ENCODE measurements at places on chromosomes 13 and 19.

GRCh38 chr13:34012382-34012781, 194.4 kb downstream of the RFC3 start:
- no peak for DNase-seq

DNA sequence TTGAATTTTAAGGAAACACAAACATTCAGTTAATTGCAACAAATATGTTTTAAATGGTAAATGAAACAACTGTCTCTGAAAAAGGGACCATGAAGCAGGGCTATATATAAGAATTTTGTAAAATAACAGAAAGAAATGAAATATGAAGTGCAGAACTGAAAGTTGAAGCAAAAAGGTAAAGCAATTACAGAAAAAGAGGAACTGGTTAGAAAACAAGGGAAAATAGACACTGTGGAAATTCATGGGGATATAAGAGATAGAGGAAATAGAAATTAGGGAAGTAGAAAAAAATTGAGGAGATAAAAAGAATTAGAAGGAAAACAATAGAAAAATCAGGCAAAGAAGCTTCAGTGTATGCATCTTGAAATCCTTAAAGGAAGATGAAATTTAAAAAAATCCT, 40.0 kb upstream of the TDRD3 start:
- DNase-seq: no peak

DNA sequence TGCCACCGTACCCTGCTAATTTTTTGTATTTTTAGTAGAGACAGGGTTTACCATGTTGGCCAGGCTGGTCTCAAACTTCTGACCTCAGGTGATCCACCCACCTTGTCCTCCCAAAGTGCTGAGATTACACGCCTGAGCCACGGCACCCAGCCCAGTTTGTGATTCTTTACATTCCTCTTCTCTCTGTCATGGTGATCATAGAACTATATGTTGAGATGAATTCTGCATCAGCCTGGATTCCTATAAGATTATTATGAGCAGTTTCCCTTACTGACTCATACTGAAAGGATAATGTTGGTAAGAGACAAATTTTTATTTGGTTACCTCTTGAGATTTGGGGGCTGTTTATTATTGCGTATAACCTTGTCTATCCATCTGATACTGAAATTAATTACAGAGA, 121.5 kb upstream of the CSNK1A1L start:
- peak; percentile 48 for DNase-seq

GRCh38 chr19:13031917-13032623, 36.8 kb downstream of the NFIX start:
- DNase-seq: peak; percentile 85

DNA sequence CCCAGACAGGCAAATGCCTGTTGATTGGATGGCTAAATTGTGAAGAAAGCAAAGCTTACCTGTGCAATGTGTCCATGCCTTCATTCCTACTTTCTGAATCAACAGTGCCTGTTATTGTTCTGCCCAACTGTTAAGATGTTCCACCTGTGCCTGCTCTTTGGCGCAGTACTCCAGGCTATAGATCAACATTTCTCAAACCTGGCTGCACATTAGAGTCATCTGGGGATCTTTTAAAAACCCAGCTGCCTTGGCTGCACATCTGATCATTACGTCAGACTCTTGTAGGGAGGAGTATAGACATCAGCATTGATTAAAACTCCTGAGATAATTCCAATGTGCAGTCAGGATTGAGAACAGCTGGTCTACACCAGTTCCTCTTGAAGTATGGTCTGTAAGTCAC, 16.2 kb upstream of the CPB2 start:
- no peak for DNase-seq

GRCh38 chr13:22014469-22014868, 343.6 kb downstream of the FGF9 start:
- peak; percentile 66 for DNase-seq

DNA sequence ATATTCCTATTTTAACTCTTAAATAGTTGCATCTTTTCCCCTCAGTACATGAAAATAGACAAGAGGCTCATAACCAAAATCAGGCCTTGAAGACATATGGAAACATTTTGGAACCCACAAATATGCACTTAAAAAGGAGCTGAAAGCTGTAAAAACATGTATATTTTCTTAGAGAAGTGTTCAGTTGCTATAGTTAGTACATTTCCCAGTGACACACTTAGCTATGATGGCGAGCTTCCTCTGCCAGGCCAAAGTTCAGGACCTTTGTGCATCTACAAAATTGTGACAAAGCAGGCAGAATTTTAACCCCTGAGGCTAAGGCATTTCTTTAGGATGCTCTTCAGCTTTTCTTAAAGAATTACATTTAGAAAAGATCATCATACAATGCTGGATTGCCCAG, 54.5 kb downstream of the RCBTB2 start:
- DNase-seq: peak; percentile 25

DNA sequence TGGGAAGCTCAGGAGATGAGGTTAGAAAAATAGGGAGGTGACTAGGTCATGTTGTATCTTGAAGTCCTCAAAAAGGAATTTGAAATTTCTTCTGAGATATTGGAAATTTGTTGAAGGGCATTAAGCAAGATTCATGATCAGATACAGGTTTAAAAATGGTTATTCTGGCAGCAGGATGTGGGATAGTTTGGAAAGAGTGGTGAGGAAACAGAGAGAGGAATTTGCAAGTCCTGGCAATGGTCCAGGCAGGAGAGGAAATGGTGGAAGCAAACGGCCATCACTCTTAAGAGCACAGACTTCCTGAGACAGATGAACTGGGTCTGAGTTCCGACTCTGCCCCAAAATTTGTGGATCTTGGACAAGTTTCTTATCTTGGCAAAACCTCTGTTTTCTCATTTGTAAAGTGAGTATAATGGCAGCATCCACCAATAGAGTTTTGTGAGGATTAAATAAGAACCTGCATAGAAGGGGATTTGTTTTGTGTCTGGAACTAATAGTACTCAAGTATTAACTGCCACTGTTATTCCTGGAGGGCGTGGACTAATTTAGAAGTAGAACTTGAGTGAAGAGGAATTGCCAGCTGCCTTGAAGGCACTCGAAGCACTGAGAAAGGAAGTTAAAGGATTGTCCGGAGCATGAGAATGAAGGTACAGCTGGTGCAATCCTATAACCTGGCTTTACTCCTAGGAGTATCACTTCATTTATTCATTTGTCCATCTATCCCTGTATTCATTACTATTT, 99.6 kb downstream of the CCNA1 start:
- no peak for DNase-seq

- no peak for DNase-seq
These were observed 119.1 kb downstream of the PCCA start for GRCh38 chr13:100208002-100208401.

DNA sequence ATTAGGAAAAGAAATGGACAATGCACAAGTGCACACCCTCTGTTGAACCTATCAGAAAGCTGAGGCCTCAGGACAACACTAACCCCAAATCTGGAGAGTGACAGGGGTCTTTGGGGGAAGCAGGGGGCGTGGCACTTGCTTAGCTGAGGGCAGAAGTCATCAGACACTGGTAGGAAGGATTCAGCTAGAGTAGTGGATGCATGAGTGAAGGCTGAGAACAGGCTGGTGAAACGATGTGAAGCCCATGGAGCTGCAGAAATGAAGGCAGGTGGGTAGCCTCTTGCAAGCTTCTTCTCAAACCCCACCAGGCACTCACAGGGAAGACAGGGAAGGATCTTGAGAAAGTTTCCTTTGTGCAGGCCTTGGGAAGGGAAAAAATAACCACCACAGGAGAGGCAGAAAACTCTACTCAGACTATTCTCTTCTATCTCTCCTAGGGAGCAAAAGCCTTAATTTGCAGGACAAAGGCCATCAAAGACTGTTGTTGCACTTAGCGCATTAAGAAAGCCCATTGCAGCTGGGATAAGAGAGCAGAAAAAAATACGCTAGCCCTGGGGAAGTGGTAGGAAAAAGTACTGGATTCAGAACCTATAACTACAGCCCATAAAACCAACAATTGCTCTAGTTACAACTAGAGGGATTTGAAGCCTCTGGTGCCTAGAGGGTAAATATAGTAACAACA, 193.3 kb upstream of the ZNF536 start:
- no peak for DNase-seq

GRCh38 chr19:54189145-54189734, at the start of gene MBOAT7:
Gene MBOAT7, minus strand, starts transcription at chr19:54189580. Its CDS starts 1,072 bp downstream, at chr19:54188508.
- no peak for DNase-seq

DNA sequence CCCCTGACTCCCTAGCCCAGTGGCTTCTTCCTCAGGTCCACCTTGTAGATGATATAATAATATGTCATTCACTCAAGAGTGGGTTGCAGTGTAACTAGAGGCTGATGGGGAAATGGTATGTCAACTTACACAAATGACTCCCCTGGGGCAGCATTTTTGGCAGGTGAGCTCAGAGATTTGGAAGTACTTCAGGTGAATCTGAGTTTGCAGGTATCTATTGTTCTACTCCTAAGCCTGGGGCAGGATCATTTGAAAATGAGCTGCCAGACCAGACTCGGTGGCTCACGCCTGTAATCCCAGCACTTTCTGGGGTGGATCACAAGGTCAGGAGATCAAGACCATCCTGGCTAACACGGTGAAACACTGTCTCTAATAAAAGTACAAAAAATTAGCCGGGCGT, 11.6 kb upstream of the CNMD start:
- DNase-seq: no peak

DNA sequence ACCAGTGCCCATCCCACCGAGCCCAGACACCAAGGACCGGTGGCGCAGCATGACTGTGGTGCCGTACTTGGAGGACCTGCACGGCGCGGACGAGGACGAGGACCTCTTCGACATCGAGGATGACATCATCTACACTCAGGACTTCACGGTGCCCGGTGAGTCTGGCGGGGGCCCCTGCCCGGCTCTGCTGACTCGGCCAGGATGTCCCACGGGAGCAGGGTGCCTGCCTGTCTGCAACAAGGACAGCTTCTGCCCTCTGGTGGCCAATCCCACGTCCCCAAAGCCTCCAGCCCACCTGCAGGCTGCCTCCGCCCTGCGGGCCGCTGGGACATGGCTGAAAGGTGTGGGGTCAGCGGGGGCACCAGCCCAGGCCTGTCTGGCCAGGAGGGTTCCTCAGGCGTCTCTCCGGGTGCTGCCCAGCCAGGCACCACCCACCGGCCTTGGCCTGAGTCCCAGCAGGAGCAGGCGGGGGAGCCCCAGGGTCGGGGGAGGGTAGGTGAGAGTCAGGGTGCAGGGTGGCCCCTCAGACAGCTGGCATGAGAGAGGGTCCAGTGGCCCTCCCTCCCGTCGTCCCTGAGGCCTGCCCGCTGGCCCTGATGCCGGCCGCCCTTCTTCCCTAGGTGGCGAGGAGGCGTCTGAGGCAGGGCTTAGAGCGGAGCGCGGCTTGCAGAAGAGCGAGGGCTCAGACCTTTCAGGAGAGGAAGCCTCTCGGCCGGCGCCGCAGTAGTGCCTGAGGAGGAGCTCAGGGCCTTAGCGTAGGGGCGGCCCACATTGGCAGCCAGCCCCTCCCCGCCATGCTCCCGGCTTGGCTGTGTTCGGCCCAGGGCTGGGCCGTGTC, 14.6 kb downstream of the CBARP start:
- peak; percentile 61 for DNase-seq

GRCh38 chr19:49017666-49018351, 918 bp upstream of the LHB start:
- peak; percentile 83 for DNase-seq

DNA sequence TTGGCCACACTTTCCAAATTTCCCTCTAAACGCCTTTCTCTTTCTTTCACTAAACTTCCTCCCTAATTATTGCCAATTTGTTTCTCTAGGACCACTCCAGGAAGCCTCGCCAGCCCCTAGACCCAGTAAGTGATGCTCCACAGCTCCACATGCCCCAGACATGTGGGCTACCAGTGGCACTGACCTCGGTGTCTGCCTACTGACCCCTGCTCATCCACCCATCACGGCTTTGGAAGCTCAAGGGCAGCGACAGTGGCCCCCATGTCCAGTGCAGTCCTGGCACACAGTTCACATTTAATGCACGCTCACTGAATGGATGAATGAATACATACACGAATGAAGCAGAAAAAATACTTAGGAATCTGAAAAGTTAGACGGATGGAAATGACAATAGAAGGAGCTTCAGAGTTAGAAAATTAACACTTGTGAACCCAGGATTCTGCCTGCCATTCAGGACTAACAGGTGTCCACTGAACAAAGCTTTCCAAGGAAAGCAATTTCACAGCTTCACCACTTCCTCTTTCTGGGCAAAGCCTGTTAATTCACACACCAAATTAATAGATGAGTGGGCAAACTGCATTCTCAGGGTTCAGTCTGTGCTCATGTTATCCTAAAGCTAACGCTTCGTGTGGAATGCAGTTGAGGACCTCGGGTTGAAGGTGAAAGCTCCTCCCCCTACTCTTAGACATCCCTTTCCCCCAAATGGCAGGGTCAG, 50.9 kb downstream of the CCDC70 start:
- no peak for DNase-seq

DNA sequence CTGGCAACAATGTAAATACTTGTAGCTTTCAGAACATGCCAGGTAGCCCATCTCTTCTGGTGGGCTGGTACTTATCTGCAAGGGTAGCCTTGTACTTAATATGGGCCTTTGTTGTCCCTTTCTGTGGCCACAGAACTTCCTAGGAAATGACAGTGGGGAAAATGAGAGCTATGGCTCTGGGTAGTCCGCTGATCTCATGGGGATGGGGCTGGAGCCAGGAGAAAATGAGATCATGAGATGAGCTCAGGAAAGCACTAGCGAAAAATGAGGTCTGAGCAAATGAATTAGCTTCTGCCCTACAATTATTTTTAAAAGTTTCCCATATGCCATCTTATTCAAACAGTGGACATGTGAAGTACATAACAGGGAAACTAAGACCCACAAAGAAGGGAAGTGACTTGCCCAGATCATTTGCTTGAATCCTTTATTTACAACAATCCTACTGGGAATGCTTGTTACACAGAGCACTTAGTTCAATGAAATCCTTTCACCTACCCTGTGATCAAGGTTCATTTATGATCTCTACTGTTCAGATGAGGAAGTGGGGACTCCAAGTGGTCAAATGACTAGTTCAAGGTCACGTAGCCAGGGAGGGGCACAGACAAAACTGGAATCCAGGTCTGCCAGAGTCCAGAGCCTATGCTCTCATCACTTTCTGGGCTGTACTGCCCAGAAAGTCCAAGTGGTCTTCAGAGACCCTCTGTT, 87.1 kb downstream of the PTPRS start:
- DNase-seq: peak; percentile 76

DNA sequence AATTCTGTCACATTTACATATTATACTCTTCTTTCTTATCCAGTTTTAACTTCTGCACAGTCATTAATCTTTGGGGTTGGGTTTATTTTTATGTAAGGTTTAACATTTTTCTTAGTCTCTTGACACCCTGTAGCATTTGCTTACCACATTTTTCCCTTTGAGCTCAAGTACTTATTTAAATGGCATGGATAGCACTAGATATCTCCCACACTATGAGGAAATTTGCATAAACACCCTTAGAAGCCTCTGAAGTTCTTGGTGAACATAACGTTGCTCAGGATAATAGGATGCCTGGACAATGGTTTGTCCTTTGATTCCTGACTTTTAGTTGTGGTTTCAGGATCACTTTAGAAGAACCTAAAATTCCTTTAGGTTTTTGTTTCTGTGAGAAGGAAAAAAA, 338.9 kb downstream of the PCDH17 start:
- no peak for DNase-seq

DNA sequence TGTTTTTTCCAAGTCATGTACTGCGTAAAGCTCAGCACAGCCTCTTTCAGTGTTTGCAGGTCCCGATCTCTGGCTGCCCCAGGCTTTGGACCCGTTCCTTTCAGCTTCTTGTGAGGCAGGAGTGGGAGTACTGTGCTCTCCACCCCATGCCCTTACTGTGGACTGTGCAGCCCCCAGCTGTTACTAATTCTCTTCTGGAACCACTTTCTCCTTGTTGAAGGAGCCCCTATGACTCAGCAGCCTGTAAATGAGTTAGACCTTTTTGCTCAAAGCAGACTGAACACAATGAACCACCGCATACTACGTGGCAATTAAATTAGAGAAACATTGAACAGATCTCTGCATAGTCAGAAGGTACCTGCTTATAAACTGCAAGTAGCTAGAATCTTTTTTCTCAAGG, 39.0 kb downstream of the SERTM1 start:
- peak; percentile 75 for DNase-seq

GRCh38 chr19:51821456-51821855, 26.5 kb downstream of the FPR3 start:
- no peak for DNase-seq
